ENCODE measurements at places on chromosomes 3 and 15.

DNA sequence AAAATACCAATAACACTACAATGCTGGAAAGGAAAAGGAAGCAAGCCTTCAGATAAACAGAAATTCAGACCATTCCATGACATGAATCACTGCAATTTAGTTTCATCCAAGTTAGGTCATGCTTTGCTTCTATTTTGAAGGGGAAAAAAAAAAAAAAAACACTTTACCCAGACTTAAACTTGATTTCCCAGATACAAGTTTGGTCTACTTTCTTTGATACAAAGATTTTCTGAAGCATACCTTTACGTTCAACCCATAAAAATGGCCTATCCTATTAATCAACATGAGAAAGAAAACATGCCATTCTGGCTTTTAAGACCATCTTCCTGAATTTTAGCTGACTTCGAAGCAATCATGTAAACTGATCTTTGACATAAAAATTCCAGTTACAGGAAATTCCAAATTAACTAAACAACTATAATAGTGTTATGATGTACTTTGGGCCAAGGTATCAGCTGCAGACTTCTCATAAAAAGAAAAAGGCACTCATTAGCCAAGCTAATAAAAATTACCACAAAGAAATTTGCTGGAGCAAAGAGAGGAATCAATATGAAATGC, 12.6 kb downstream of the OSBPL10 start:
- DNase-seq: no peak

- no peak for DNase-seq
Measured at GRCh38 chr3:75001330-75001729, 386.9 kb upstream of the CNTN3 start.

GRCh38 chr3:155217591-155217990, 75.9 kb downstream of the STRIT1 start:
- no peak for DNase-seq

DNA sequence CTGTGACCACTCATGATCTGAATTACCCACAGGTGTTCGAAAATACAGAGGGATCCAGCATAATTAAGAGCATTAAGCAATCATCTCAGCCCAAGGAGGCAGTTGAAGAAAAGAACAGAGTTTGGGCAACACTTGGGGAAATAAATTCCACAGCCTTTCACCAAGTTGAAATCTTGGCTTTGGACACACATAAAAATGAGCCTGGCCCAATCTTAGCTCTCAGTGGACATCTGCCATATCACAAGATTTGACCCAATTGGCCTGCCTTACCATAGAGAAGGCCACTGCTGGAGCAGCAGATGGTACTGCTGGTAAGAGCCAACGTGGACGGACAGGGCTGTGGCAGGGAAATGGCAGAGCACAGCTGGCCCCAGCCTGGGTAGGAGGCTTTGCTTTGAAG, 13.0 kb downstream of the FOXP1 start:
- DNase-seq: no peak

DNA sequence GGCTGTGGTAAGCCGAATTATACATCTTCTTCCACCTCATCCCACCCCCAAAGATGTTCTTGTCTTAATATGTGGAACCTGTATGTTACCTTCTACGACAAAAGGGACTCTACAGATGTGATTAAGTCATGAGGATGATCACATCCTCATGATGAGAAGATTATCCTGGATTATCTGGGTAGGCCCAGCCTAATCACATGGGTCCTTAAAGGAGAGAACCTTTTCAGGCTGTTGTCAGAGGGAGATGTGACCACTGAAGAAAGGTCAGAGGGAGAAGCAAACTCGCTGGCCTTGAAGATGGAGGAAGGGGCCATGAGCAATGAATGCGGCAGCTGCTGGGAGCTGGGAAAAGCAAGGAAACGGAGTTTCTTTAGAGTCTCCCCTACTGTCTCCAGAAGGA, 12.9 kb upstream of the SCG3 start:
- DNase-seq: no peak

GRCh38 chr3:187995043-187995400, 158.9 kb upstream of the LPP start:
- DNase-seq: no peak

DNA sequence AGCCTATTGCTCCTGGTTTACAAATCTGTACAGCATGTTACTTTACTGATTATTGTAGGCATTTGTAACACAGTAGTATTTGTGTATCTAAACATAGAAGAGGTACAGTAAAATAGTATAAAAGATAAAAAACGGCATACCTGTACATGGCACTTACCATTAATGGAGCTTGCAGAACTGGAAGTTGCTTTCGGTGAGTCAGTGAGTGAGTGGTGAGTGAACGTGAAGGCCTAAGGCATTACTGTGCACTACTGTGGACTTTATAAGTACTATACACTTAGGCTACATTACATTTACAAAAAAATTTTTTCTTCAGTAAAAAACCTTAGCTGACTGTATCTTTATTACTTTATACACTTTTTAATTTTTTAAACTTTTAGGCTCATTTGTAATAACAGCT, 90.9 kb downstream of the RAP2B start:
- DNase-seq: no peak

DNA sequence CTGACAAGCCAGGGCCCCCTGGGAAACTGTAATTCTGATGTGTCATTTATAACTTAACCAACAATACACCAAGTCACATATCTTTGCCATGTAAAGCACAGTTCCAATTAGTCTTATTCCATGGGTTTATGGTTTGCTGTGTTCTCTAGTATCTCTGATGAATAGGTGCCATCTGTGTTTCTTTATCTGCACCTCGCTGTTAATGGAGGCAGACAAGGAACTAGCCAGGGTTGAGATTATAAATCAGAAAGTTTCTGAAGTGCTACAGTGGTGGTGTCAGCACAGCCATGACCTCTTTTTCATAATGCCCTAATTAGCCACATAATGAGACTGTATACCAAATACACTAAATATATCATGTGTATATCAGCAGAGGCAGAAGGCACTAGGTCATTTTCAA, 866.4 kb downstream of the PLOD2 start:
- DNase-seq: no peak

GRCh38 chr15:45331972-45332371, 46.4 kb downstream of the GATM start:
- DNase-seq: no peak

DNA sequence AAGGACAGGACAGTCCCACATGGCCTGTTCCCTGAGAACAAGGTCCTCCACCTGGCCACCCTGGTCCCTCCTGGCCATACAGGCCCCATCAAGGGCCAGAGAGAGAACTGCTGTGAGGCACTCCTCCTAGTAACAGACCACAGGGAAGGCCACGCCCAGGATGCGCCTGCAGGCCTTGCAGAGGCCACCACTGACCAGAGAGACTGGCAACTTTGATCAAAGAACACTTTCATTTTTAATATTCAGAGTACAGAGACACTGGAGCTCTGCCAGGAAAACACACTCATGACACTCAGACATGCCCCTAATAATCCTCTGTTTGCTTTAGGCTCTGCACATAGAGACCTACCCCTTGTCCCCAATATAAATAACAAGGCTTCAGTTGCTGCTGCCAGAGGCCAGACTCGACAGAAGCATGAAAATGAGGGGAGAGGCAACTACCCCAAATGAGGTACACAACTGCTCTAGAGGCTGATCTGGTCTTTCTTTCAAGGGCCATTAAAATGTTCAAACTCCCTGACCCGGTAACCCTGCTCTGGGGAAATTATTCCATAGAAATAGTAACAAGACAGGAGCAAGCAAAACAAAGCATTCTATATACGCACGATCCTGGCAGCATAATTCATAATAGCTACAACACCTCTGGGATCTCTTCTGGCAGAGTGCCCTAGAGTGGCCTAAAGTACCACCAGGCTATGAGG, 44.8 kb downstream of the CCDC12 start:
- DNase-seq: no peak

- no peak for DNase-seq
Measured at GRCh38 chr3:179655236-179655635, 2.4 kb downstream of the USP13 start.

DNA sequence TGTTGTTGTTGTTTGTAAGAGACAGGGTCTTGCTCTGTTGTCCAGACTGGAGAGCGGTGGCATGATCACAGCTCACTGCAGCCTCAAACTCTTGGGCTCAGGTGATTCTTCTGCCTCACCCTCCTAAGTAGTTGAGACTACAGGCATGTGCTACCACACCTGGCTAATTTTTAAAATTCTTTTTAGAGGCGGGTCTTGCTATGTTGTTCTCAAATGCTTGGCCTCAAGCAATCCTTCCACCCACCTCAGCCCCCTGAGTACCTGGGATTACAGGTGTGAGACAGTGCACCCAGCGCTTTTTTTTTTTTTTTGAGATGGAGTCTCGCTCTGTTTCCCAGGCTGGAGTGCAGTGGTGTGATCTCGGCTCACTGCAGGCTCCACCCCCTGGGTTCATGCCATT, 46.7 kb downstream of the TMOD3 start:
- no peak for DNase-seq

DNA sequence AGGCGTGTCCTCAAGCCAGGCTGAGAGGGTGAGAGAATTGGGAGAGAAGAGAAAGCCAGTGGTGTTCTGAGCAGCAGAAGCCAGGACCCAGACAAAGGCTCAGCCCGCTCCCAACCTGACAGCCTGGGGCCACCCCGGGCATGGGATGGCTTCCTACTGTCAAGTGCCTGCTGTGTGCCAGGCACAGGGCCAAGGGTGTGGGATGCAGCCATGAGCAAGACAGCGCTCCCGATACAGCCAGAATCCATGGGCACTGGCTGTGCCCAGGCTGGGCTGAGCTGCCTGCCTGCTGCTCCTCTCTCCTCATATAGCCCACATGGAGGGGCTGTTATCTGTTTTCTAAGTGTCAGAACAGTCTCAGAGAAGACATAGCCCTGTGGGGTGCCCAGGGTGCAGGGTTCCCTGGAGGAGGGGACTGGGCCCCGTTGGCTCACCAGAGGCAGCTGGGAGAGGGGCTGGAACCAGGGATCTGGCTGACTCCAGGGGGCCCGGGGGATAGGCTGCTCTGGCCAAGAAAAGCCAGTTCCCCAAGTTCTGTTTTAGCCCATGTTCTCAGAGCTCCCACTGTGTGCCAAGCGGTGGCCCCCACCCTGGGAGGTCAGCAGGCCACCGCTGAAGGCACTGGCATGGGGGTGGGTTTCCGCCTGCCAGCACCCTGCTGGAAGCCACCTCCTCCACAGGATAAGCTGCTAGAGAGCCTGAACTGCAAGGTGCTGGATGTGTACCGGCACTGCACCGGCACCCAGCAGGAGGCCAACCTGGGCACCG, 39.0 kb downstream of the CFAP100 start:
- no peak for DNase-seq

GRCh38 chr3:31091748-31092147, 197.3 kb upstream of the GADL1 start:
- DNase-seq: no peak

GRCh38 chr3:50003216-50003615, 63.3 kb downstream of the RBM6 start:
- DNase-seq: no peak

- no peak for DNase-seq
Measured at GRCh38 chr3:184349563-184350470, 11.6 kb downstream of the CLCN2 start.

GRCh38 chr3:46017720-46018119, 9.6 kb downstream of the XCR1 start:
- no peak for DNase-seq

DNA sequence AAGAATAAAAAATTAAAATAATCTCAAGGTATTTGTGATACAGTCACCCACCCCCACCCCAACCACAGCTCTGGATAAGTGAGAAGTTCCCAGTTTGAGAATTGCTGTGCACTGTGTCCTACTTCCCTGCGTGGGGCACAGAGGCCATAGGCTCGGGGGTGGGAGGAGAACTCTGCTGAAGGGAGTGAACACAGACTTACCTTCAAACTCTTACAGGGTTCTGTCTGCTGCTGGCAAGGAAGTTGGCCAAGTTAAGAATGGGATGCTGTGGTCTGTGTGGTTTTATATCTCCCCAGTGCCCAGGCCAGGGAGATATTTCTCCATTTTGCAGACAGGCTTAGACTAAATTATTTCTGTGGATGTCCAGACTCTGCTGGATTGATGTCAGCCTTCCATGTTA, 37.6 kb downstream of the SPTSSB start:
- DNase-seq: no peak

- no peak for DNase-seq
Measured at GRCh38 chr3:52827866-52828376, 2.6 kb downstream of the ITIH4 start.

- no peak for DNase-seq
Measured at GRCh38 chr3:126478581-126479310, 3.1 kb upstream of the ZXDC start.

GRCh38 chr15:100311154-100311625, 30.6 kb downstream of the ADAMTS17 start:
- DNase-seq: no peak

GRCh38 chr3:37229740-37230139, 55.4 kb upstream of the LRRFIP2 start:
- DNase-seq: no peak

DNA sequence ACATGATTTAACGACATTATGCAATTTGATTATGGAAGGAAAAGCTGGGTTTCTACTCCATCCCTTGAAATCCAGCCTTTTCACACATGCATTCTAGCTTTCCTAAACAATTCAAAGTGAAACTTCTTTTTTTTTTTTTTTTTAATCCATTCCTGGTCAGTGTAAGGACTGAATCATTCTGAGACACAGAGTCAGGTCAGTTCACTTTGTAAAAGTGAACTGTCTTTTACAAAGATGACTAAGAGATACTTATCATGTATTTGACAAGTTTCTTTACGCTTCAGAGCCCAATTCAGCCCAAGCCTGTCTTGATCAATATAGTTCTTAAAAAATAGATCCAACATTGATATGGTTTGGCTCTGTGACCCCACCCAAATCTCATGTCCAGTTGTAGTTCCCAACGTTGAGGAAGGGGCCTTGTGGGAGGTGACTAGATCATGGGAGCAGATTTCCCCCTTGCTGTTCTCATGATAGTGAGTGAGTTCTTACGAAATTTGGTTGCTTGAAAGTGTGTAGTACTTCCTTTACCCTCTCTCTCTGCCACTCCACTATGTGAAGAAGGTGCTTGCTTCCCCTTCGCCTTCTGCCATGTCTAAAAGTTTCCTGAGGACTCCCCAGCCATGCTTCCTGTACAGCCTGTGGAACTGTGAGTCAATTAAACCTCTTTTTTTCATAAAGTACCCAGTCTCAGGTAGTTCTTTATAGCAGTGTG, 345.6 kb upstream of the THBS1 start:
- no peak for DNase-seq

DNA sequence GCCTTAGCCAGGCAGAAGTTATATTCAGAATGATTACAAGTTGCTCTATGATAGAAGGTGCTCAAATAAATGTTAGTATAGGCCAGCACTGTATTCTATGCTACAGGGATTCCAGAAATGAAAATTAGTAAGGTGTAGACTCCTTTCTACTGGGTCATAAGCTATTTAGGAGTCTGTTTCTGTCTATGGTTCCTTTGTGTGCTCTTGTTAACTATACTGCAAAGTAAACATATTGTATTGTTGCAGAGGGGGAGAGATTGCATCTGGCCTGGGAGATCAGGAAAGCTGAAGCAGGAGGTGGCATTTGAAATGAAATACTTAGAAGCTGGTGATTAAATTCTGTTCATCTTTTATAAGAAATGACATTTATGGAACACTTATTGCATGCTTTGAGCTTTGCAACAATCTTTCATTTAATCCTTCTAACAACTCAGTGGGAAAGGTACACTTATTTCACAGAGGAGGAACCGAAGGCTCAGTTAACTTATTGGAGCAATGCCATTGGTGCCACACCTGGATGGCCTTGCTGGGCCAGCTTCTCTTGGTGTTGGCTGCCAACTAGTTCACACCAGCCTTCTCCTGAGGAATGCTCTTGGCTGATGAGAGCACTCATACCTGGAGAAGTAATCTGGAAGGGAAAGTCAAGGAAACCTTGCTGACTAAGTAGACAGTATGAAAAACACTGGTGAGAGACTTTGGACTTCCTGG, 39.1 kb downstream of the ABHD5 start:
- no peak for DNase-seq

Measured in stimulated activated CD4-positive, alpha-beta T cell treated with anti-CD3 and anti-CD28 coated beads, Interleukin-15, amount 100 ng/mL, for 1 hour (primary cell).